Tibial artery (tissue), 4 donors: ENCODE measurements at places on chromosomes 13 and 19.

DNA sequence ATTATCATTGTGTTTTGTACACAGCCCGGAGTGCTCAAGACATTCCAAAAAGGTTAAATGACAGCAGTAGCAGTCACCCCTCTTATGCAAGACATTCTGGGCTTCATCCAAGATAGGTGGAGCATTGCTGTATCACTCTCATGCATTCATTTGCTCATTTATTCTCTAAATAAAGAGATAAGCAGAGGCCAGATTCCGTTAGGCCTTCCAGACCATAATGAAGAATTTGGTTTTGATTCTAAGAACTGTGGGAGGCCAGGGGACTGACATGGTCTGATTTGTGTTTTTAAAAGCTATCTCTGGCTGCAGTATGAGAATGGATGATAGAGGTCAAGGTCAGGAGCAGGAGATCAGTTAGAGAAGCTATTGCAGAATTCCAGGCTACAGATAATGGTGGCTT, 145.8 kb downstream of the KCNRG start:
- no peaks in the 10 kb centered on the region for H3K4me1 ChIP-seq
- H3K27me3 ChIP-seq = no peaks in the 10 kb centered on the region
- no peak for DNase-seq
- no peaks in the 10 kb centered on the region for H3K36me3 ChIP-seq
- H3K27ac ChIP-seq = no peak overlapping the region
- no peak overlapping the region for H3K4me3 ChIP-seq

DNA sequence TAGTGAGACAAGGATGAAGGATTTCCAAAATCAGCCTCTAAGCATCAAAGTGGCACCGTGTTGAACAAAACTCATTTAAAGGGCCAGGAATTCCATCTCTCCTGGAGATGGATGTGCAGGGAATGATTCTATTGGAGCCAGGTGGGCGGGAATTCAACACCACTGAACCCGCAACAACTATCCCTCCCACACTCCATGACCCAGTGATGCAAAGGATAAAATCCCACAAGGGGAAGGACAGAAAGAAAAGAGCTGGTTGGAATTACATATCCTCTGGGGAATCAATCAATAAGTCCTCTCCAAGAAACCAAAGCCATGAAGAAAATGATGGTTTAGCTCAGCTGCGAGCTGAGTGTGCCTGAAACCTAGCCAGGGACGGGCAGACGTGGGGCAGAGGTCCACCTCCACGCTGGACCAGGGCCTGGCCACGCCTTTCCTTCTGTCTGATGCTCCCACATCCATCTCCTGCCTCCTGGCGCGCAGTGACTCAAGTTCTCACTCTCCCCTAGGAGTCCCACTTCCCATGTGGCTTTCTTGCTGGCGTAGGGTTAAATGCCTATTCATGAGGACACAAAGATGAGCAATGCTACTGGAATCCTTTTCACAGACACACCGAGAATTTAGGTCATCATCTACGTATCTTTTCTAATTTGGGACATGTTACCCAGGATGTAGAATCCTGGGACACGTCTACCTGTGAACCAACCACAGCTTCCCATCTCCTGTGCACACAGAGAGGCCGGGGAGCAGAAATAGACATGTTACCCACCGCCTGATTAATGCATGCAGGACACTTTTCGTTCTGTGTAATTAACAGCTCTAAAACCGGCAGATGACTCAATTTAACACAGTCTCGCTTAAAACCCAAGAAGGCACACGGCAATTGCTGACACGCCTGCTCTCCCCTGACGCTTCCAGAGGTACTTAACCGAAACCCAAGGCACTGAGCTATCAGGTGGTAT, 48.6 kb downstream of the PEPD start:
- H3K4me3 ChIP-seq = no peak overlapping the region
- no peaks in the 10 kb centered on the region for H3K4me1 ChIP-seq
- no peak overlapping the region for H3K27ac ChIP-seq
- peaks cover 10% of the 10 kb centered on the region for H3K36me3 ChIP-seq

DNA sequence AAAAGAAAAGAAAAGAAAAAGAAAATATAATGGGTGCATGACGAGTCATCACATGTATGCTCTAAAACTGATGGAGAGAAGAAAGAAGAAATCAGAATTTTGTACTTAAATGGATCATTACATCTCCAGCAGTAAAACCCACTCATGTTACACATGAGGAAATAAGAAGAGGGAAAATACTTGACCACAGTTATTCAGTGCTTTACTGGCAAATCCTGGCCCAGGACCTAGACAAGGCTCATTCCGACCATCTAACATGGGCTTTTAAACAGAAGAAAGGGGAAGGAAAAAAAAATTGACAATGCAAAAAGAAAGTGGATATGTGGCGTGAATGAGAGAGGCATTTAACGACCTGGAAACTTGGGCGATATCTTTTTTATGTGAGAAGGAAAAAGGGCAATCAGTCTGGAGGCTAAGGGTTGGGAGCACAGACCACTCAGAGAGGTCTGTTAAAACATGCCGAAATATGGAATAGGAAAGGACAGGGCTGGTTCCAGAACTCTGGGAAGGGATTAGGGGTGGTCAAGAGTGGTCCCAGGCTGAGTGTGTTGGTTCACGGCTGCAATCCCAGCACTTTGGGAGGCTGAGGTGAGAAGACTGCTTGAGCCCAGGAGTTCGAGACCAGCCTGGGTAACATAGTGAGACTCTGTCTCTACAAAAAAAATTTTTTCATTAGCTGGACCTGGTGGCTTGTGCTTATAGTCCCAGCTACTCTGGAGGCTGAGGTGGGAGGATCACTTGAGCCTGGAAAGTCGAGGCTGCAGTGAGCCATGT, 1.6 kb downstream of the SIGLECL1 start:
- no peak overlapping the region for H3K27ac ChIP-seq
- DNase-seq = no peak
- no peaks in the 10 kb centered on the region for H3K27me3 ChIP-seq

DNA sequence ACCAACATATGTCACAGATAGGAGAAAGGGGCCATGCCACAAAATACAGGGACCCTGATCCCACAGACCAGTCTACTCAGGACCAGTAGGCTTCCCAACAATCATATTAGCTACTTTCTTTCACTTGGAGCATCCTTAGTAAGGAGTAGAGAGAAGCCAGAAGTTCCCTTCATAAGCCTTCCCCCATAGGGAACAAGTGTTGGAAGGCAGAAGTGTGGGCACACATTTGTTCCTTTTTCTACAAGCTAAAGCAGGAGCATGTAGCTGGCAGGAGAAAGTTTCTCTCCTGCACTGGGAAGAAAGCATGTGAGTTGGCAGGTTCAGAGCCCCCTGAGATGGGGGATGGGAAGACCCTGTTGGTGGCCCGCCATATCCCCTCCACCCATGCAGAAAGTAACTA, 165.4 kb downstream of the KCTD12 start:
- no peak overlapping the region for H3K27ac ChIP-seq
- no peaks in the 10 kb centered on the region for H3K36me3 ChIP-seq
- no peaks in the 10 kb centered on the region for H3K27me3 ChIP-seq
- DNase-seq = no peak
- no peak overlapping the region for H3K4me3 ChIP-seq

DNA sequence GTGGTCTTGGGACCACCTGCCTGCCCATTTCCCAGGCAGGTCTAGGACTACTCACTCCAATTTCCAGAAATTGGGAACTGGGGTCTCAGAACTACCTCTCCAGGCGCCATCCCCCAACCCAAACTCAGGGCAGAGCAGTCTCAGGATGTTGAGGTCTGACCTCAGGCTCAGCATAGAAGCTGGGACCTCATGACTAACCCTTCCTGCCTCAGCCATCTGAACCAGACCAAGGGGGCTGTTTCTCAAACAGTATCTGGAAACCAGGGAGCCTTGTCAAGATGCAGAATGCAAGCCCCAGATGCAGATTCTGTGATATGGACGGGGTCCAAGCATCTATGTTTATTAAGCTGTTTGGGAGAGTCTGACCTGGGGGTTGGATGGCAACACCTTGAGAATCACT, 1.3 kb downstream of the FBXW9 start:
- DNase-seq = no peak
- H3K27ac ChIP-seq = no peak overlapping the region
- no peaks in the 10 kb centered on the region for H3K27me3 ChIP-seq
- no peak overlapping the region for H3K4me3 ChIP-seq

- H3K36me3 ChIP-seq = no peaks in the 10 kb centered on the region
- no peaks in the 10 kb centered on the region for H3K4me1 ChIP-seq
- H3K27me3 ChIP-seq = no peaks in the 10 kb centered on the region
- DNase-seq = no peak
These were observed 721.9 kb upstream of the SLC10A2 start for GRCh38 chr13:103788061-103788652.

DNA sequence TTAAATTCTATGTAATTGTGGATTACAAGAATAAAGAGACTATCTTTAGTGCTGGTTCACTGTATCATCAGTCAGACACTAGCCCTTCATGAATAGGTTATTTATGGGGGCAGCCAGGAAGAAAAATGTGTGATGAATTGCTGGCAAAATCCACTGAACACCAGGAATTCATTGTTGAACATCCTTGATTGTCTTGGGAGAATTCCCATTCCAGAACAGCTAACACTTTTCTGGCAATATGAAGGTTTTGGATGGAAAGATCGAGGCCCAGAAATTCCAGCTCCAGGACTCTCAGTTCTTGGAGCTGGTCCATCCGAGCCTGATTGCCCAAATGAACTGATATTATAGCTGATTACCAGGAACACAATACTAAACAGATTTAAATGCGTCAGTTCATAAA, 11.5 kb upstream of the SPART start:
- H3K36me3 ChIP-seq = no peaks in the 10 kb centered on the region
- H3K4me3 ChIP-seq = no peak overlapping the region
- no peaks in the 10 kb centered on the region for H3K27me3 ChIP-seq
- peak overlapping the region; percentile 46 for H3K27ac ChIP-seq

GRCh38 chr13:101520672-101521071, 68.2 kb downstream of the ITGBL1 start:
- DNase-seq = no peak
- no peaks in the 10 kb centered on the region for H3K27me3 ChIP-seq
- H3K36me3 ChIP-seq = no peaks in the 10 kb centered on the region

DNA sequence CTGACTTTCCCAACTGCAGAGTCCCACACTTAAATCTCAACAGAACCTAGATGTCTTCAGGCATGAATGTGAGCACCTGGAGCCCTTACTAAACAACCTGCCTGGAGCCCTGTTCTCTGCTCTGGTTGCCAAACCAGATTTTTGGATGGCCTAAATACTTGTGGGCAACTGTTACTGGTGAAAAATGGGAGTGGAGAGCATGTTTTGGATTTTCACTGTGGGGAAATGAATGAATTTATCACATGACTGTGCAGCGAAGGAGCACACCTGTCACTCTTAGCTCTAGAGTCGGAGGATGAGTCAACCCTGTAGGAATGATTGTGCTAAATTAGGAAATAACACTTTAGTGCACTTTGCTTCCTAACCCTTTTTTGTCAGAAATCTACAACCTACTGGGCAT, 30.3 kb downstream of the SHISA2 start:
- H3K36me3 ChIP-seq = no peaks in the 10 kb centered on the region
- DNase-seq = no peak
- no peaks in the 10 kb centered on the region for H3K4me1 ChIP-seq
- no peak overlapping the region for H3K4me3 ChIP-seq
- H3K27me3 ChIP-seq = no peaks in the 10 kb centered on the region
- H3K27ac ChIP-seq = no peak overlapping the region

- H3K27me3 ChIP-seq = no peaks in the 10 kb centered on the region
- H3K27ac ChIP-seq = no peak overlapping the region
- H3K36me3 ChIP-seq = no peaks in the 10 kb centered on the region
- no peaks in the 10 kb centered on the region for H3K4me1 ChIP-seq
- H3K4me3 ChIP-seq = no peak overlapping the region
These were observed 6.5 kb upstream of the PLIN3 start for GRCh38 chr19:4873930-4874329.

- H3K36me3 ChIP-seq = no peaks in the 10 kb centered on the region
- peak overlapping the region; percentile 50 for H3K4me3 ChIP-seq
These were observed 27.0 kb downstream of the NFIX start for GRCh38 chr19:13022111-13022858.

GRCh38 chr13:39433651-39434050, 169.3 kb downstream of the LHFPL6 start:
- H3K36me3 ChIP-seq = no peaks in the 10 kb centered on the region
- no peak overlapping the region for H3K4me3 ChIP-seq
- H3K27ac ChIP-seq = no peak overlapping the region
- no peak for DNase-seq

GRCh38 chr19:40217934-40218890, at the start of gene TTC9B:
Gene TTC9B, minus strand, starts transcription at chr19:40218384. Its CDS starts 3 bp downstream, at chr19:40218381.
- H3K4me3 ChIP-seq = no peak within 1 kb of the TSS
- H3K36me3 ChIP-seq = no peaks in the 10 kb centered on the region
- H3K27ac ChIP-seq = no peak within 1 kb of the TSS
- H3K4me1 ChIP-seq = no peaks in the 10 kb centered on the region

DNA sequence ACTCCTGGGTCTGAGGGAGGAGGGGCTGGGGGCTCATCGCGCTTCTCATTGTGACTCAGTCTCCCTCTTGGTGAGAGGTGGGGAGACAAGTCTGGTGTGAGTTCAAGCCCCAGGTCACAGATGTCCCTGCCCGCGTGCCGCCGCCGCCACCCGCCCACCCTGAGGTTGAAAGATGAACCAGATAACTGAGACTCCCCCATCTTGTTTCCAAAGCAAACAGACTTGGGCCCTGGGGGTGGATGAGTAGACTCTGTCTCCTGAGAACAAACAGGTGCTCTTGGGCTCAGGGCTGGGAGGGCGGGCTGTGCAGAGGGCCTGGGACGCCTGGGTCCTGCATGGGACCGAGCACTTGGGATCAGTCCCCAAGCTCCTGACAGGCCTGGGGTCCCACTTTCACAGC, 567 bp downstream of the SBK2 start:
- H3K4me1 ChIP-seq = no peaks in the 10 kb centered on the region
- peaks cover 39% of the 10 kb centered on the region for H3K27me3 ChIP-seq
- DNase-seq = no peak
- no peaks in the 10 kb centered on the region for H3K36me3 ChIP-seq
- no peak overlapping the region for H3K27ac ChIP-seq

- H3K4me1 ChIP-seq = no peaks in the 10 kb centered on the region
- no peaks in the 10 kb centered on the region for H3K27me3 ChIP-seq
- no peak for DNase-seq
These were observed 110.6 kb downstream of the LIG4 start for GRCh38 chr13:108104736-108105135.

GRCh38 chr13:91153372-91153771, 194.1 kb upstream of the MIR17HG start:
- no peak overlapping the region for H3K4me3 ChIP-seq
- no peaks in the 10 kb centered on the region for H3K4me1 ChIP-seq
- DNase-seq = no peak
- H3K27ac ChIP-seq = no peak overlapping the region

GRCh38 chr19:41098762-41099161, 10.5 kb downstream of the CYP2A13 start:
- no peaks in the 10 kb centered on the region for H3K36me3 ChIP-seq
- H3K27ac ChIP-seq = no peak overlapping the region
- H3K4me3 ChIP-seq = no peak overlapping the region
- no peaks in the 10 kb centered on the region for H3K4me1 ChIP-seq
- no peak for DNase-seq

GRCh38 chr19:42301646-42302203, at the start of gene PRR19:
Gene PRR19, plus strand, starts transcription at chr19:42302132. Its CDS starts 7,453 bp downstream, at chr19:42309585.
- no peaks in the 10 kb centered on the region for H3K36me3 ChIP-seq
- no peak within 1 kb of the TSS for H3K27ac ChIP-seq
- no peaks in the 10 kb centered on the region for H3K4me1 ChIP-seq

- no peaks in the 10 kb centered on the region for H3K36me3 ChIP-seq
- no peaks in the 10 kb centered on the region for H3K27me3 ChIP-seq
- DNase-seq = no peak
- H3K4me1 ChIP-seq = no peaks in the 10 kb centered on the region
- H3K4me3 ChIP-seq = no peak overlapping the region
These were observed 19.0 kb downstream of the FNDC3A start for GRCh38 chr13:48994706-48995105.

GRCh38 chr19:610801-611480, 21.3 kb downstream of the HCN2 start:
- no peak overlapping the region for H3K4me3 ChIP-seq
- no peak for DNase-seq
- H3K27ac ChIP-seq = no peak overlapping the region
- H3K27me3 ChIP-seq = peaks cover 24% of the 10 kb centered on the region
- H3K36me3 ChIP-seq = no peaks in the 10 kb centered on the region
